NAMALWA (cell line): ENCODE measurements at places on chromosomes 6 and 20.
A peak's percentile ranks its signal among the peaks of the same experiment; 100 is the strongest.

DNA sequence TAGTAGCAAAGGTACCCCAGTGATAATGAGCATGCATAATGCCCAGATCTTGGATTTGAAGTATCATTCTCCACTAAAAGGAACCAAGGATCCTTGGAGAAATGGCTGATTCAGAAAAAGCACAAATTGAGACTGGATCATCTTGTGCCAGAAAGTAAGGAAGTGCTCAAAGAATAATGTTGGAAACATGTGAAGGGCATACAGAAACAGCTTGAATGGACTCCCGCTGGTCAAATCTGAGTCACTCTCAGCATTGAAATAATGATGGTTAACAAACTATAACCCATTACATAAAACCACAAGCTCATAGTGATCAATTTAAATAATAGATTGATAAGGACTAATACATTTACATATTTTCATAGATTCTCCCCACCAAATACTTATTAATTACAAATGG is 3.6 kb upstream of the OSTM1 start:
- DNase-seq: no peak

GRCh38 chr6:144284783-144285547 is at the start of gene UTRN:
Gene UTRN (plus strand): TSS chr6:144285335. CDS start chr6:144291829, 6,494 bp downstream.
- no peak for DNase-seq

DNA sequence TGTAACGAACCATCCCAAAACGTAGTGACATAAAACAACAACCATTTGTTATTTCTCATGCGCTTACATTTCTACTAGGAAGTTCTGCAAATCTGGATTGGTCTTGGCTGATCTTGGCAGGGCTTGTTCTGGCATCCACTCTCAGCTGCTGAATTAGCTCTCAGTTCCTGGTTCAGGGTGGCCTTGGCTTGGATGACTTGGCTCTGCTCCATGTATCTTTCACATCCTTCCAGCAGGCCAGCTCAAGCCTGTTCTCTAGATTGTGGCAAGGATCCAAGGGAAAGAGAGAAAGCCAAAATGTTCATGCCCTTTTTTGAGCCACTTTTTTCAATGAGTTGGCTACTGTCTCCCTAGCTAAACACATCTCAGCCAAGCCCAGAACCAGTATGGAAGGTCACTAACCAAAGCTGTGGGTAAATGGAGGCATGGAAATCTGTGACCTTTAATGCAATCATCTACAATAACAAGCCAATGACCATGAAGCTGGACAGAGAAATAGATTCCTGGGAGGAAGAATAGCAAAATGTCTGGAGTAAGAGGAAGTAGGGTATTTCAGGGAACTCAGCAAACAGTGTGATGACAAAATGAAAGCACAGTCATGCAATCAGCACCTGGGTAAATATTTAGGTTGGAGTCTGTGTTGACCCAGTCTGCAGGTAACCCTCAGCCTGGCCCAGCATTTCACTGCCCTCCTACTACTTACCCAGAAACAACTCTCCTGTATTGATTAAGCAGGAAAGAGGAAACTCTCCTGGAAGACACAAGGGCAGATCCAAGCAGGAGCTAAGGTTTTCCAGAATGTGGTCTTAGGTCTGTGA is 32.7 kb upstream of the SNAP25 start:
- no peak for DNase-seq

DNA sequence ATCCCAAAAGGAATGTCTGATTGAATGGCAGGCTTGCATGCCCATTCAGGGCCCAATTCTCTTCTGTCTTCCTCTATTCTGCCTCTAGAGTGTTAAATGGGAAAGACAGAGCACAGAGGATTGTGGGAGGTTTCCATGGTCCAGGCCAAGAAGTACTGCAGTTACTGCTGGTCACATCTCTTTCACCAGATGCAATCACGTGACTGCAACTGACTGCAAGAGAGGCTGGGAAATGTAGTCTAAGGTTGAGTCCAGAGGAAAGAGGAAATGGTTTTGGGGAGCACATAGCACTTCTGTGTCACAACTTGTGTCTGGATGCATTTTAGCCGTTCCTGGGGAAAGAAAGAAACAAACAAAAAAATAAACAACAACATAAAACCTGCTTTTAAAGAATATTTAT is 336.4 kb upstream of the BTBD3 start:
- peak; percentile 26 for DNase-seq

GRCh38 chr6:89989742-89990141 is 95.5 kb downstream of the GJA10 start:
- no peak for DNase-seq

- DNase-seq: no peak
Observed at GRCh38 chr6:9186148-9186547, 750.8 kb upstream of the SLC35B3 start.
